Right cardiac atrium (tissue), 5 donors: ENCODE measurements at places on chromosomes 6 and 20.

DNA sequence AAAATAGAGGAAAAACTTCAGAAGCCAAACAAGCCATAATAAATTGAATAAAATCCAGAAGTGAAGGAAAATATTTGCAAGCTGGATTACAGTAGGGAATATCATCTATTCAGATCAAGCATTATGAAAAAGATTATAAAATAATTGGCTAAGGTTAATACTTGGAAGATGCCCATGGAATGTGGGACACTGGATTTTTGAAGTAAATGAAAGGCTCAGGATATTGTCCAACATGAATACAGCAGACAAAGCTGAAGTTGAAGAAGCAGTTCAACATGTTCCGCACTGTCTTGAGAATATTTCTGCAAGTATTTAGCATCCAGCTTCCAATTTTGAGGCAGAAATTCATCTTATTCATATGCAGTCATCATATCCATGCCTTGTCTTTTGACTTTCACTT lies 1278.4 kb upstream of the GJE1 start:
- no peak for DNase-seq

DNA sequence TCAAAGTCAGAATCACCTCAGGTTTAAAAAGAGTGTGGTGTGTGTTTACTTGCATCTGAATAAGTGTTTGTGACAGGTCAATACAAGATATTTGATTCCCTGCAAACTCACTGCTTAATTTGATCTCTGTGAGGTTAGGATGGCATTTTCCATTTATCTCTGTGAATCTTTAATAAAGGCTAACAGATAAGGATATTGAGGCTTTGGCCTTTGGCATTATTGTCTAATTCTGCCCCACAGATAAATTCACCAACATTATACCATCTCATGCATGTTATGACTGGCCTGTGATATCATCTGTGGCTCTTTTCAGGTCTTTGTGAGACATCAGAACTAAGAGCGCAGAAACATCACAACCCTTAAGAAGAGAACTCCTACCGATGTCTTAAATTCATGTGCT lies 84.7 kb downstream of the TRMT6 start:
- no peak for DNase-seq

- DNase-seq, result no peak
Observed at GRCh38 chr20:61649860-61650162, 397.8 kb downstream of the CDH4 start.

- no peak for DNase-seq
Observed at GRCh38 chr6:126640921-126641320, 301.0 kb downstream of the CENPW start.

- DNase-seq, result no peak
Observed at GRCh38 chr6:52560462-52560861, 16.4 kb downstream of the TRAM2 start.

- DNase-seq, result no peak
Observed at GRCh38 chr6:136886091-136886490, 36.0 kb upstream of the SLC35D3 start.

GRCh38 chr6:62974452-62974851 lies 236.8 kb upstream of the FKBP1C start:
- DNase-seq, result no peak

DNA sequence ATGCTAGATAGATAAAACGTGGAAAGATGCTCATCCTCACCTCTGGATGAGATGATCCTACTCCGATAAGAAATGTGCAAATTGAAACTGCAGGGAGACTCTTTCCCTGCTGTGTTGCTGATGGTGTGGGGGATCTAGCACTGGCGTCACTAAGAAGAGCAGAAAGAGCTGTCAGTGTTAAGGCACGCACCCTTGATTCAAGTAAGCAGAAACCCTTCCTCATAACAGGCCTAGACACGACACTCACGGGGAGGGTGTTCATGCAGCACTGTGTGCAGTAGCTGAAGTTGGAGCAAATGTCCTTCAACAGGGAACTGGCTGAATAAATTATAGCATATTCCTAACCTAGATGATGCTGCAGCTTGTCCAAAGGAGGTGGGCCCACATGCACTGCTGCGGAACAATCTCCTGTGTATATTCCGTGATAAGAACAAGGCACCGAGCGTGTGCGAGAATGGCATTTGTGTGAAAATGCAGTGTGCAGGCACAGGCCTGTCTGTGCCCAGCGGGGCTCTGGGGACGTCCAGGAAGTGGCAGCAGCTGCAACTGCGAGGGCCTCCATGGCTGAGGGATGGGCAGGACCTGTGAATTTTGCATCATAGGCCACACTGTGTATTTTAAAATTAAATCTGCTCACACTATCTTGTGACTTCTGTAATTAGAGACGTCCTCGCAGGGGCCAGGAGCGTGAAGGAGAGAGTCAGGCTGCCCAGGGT lies 64.0 kb downstream of the TCP11 start:
- DNase-seq, result no peak

DNA sequence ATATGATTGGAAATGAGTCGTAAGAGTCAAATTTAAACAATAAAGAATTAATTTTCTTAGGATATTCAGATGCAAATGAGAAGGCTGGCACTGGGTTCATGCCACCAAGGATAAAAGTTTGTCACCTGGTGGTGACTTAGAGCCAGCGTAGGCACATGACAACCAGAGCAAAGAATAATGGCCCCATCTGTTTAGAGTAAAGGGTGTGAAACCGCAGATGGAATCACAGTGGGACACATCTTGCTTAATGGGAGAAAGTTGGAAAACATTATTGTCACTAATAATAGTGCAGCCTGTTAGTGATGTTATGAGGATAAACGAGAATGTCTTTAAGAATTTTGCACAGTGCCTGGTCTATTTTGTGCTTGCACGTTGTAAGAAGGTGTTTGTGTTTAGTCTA lies 727.8 kb downstream of the QKI start:
- DNase-seq, result no peak
